ENCODE measurements at places on chromosomes 5 and 9. TPM values are rescaled to one million over a fixed set of nuclear protein-coding genes. Genes with fewer than 3 reads are reported as not detected.

The GABRG2 gene
- 0.05 TPM for total RNA-seq

The PRDM9 gene
- total RNA-seq = not detected

The CTXN3 gene
- total RNA-seq = not detected

The NXNL2 gene
- total RNA-seq = 0.05 TPM

DNA sequence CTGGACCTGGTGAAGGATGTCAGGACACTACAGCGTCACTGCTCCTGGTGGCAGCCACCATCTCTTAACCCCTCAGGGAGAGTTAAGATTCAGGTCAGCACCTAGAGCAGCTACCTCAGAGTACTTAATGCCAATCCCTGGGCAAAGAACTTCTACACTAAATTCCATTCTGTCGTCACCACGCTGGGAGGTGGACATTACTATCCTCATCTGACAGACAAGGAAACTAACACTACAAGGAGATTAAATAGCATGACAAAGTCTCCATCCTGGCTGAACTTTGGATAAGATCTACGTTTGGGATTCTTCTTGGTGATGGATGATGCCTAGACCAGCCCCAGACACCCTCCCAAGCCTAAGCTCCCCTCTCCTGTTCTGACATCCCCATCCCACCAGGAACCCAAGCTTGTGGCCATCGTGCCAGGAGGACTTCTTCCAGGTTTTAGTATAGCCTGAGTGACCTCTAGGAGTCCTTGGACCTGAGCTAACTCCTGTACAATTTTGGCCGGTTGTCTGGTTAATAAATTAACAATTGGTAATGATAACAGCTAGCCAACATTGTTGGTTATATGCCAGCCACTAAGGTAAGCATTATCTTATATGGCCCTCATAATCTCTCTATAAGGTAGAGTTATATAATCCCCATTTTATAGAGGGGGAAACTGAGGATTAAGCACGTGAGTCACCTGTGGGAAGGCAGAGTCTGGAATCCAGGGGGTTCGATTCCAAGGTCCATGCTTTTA, 54.8 kb downstream of the C5orf15 start:
- no peak for DNase-seq

- DNase-seq = no peak
These were observed 23.2 kb downstream of the LPCAT1 start for GRCh38 chr5:1500411-1501091.

DNA sequence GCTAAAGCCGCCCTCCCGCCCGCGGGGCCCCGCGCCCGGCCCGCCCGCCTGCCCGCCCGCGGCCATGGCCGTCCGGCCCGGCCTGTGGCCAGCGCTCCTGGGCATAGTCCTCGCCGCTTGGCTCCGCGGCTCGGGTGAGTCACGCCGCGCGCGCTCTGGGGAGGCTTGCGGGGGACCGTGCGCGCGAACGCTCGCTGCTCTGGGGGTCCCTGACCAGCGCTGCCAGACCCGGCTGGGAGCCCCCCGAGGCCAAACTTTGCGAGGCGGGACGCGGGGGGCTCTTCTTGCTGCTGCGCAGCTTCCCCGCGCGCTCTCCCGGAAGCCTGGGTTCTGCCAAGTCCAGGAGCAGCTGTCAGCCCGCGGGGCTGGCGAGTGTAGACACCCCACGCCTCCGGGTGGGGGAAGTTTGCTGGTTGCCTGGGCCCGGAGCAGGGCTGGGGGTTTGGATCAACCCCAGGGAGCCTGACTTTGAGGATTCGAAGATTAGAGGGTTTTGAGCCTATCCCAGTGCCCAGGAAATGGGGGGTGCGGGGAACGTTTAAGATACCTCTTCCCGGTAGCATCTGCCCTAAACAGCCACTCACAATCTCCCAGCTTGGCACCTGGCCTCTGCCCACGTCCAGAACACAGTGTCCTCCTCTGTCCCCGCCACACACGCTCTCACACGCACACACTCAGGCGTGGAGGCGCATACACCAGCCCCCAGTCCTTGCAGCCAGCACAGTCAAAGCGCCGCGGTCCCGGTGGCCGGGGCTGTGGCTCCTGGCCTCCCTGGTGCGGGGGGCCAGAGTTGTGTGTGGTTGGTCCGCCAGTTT, 535 bp downstream of the UNC5A start:
- DNase-seq = no peak

DNA sequence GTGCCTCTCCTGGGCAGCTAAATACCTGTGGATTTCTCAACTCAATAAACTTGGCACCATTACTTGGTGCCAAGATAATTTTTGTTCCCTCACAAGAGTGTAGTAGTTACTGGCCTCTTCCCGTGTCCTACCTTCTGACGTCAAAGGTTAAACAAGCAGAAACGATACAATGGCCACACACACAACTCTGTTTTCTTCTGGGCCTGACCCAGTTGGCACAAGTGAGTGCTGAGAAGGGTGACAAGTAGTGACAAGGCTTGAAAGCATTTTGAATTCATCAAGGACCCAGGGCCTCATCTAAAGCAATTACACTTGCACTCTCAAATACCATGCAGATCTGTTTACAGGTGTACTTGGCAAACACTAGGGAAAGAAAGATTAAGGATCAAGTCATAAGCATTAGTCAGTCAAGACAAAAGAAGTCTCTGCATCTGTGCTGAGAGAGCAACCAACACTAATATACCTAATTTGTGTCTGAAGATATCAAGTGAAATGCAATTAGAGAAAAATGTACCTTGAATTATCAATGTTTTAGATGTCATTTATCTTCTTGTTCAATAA, 30.8 kb downstream of the RASEF start:
- DNase-seq = no peak

DNA sequence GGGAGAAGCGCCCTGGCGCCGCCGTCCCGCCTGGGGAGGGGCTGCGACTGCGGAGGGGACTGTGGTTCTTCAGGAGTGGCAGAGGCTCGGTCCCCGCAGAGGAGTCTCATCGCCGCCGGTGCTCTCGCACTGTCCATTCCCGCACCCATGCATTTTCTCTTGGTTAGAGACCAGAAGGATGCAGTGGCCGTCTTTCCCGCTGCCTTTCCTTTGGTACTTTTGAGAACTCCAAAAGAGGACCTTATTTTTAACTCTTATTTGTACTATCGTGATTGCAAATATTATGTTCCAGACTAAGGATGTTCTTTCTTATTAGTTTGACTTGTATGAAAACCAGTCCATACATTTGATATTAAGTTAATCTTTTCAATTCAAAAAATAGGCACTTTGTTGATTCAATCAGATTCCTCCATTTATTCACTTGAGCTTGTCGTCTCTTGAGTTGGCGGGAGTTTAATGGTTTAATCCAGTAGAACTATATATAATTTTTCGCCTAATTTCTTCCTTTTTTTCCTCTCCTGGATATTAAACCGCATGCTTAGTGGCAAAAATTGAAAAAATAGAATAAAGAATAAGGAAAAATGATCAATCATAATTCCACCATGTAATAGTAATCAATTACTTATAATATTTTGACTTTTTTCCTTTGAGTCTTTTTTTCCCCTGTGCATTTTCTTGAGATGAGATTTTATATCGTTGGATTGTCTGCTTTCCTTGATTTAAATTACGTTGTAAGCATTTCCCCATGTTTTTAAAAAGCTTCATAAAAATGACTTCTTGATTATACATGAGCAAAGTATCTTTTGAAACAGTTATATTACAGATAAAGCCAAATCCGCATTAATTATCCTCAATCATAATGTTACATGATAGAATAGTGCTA, 861 bp downstream of the ZFYVE16 start:
- DNase-seq = no peak
